IMR-90 (cell line): ENCODE measurements at places on chromosomes 13 and 19. TPM values are rescaled to one million over a fixed set of nuclear protein-coding genes. Genes with fewer than 3 reads are reported as not detected.
A peak's percentile ranks its signal among the peaks of the same experiment; 100 is the strongest.

The MBD3L2 gene
- not detected in 2 replicates for polyA plus RNA-seq

The ATXN8OS gene
- polyA plus RNA-seq, result not detected in 2 replicates

- no peak for DNase-seq
- H3K4me3 ChIP-seq, result no peak overlapping the region
- H3K27ac ChIP-seq, result no peak overlapping the region
These were observed 3.3 kb downstream of the NR1H2 start for GRCh38 chr19:50379602-50380001.

DNA sequence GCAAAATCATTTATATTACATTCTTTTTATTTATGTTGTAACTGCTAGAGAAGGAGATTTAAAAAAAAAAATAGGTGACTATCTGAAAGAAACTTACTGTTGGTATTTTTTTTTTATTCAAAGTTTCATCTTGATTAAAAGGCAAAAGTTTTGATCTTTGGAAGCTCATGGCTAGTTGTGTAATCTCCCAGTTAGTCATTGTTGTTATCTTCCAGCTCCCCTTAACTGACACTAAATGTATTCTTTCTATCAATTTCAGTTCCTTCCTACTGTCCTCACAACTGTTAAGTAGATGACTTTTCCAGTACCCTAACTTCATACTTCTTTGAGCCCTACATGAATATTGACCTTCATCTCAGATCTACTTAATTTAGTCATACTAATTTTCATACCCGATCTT is 71.1 kb downstream of the PIBF1 start:
- H3K36me3 ChIP-seq, result peaks cover 13% of the 10 kb centered on the region; the same call in 1 of the 2 replicates
- H3K27ac ChIP-seq, result no peak overlapping the region
- no peaks in the 10 kb centered on the region for H3K27me3 ChIP-seq

DNA sequence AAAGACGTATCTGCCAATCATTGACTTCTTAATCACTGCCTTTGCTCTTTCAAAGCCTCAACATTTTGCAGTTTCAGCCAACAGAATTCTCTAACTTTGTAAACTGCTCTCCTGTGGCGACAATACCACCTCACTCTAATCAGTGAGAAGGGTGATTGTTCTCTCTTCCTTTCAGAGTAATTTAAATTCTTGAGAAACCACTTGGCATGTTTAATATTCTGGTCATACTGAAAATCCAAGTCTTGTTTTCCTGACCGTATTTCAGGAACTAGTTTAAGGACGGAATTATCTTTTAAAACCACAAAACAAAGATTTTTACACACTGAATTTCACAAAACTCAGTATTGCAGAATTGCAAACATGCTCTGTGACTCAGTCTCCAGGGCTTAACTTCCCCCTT is 5.2 kb upstream of the CDC16 start:
- no peaks in the 10 kb centered on the region for H3K36me3 ChIP-seq
- no peak overlapping the region for H3K4me3 ChIP-seq
- H3K27ac ChIP-seq, result no peak overlapping the region
- DNase-seq, result no peak

DNA sequence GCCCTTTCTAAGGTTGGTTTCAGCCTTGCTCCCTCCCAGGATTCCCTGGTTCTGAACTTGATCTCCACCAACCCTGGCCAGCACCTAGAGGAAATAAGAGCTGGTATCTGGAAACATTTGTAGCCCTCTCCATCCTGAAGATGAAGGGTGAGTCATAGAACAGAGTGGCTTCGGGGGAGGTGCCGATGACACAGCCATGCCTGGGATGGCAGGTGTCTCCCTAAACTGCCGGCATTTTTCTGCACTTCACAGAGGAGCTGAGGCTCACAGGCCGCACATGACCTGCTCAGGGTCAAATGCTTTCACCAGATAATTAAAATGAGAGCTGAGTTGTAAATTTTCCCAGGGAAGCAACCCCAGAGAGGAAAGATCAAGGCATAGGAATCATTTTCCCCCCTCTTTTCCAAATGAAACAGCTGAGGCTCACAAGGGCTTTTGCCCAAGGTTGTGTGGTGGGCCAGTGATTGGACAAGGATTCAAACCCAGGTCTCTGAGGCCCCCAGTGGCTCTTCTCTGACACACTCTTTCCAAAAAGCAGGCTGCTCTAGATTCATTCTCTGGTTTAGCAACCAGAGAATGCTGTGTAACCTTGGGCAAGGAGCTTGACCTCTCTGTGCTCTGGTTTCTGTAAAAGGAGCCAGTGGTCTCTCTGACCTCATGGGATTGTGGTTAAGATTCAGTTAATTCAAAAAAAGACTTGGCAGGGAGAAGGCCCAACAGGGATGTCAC is 1.2 kb upstream of the SLC25A42 start:
- no peaks in the 10 kb centered on the region for H3K27me3 ChIP-seq
- peak overlapping the region; percentile 50; the same call in 1 of the 2 replicates for H3K4me3 ChIP-seq
- peaks cover 11% of the 10 kb centered on the region for H3K36me3 ChIP-seq
- no peak overlapping the region for H3K27ac ChIP-seq
- peaks cover 13% of the 10 kb centered on the region for H3K4me1 ChIP-seq

GRCh38 chr19:28793391-28794168 is 419.4 kb downstream of the UQCRFS1 start:
- DNase-seq, result no peak
- no peak overlapping the region for H3K4me3 ChIP-seq
- no peaks in the 10 kb centered on the region; the same call in 1 of the 2 replicates for H3K27me3 ChIP-seq
- H3K36me3 ChIP-seq, result no peaks in the 10 kb centered on the region
- no peaks in the 10 kb centered on the region for H3K4me1 ChIP-seq
- H3K27ac ChIP-seq, result no peak overlapping the region

The PBX4 gene
- polyA plus RNA-seq, result 2.8 and 2.9 TPM in 2 replicates

DNA sequence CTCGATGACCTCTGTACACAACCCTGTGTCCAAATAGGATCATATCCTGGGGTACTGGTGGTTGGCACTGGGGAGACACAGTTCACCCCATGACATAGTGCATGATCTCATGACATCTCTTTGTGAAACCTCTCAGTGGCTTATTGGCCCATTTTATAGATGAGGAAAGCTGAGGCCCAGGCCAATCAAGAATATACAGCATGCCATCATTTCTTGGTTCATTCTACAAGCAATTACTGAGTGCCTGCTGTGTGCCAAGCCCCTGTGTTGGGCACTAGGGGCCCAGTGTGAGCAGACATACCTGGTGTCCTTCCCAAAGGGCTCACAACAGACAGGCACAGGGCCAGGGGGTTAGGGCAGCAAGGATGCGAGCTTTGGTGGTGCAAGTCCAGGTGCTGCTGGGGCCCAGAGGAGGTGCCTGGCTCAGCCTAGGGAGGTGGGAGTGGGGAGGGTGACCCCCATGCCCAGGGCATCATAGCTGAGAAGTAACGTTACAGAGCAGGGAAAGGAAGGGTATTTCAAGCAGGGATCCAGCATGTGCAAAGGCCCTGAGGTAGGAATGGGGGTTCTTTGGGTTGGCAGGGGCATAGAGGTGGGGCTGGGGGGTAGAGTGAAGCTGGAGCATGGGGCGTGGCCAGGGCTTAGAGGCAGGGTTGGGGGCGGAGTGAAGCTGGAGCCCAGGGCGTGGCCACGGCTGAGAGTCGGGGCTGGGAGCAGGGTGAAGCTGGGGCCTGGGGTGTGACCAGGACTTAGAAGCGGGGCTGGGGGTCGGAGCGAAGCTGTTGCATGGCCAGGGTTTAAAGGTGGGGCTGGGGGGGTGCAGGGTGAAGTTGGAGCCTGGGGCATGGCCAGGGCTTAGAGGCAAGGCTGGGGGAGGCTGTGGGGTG is 20.7 kb downstream of the COLGALT1 start:
- peaks cover 50% of the 10 kb centered on the region for H3K36me3 ChIP-seq
- no peak overlapping the region for H3K4me3 ChIP-seq
- H3K27ac ChIP-seq, result no peak overlapping the region
- DNase-seq, result no peak
- no peaks in the 10 kb centered on the region for H3K27me3 ChIP-seq

DNA sequence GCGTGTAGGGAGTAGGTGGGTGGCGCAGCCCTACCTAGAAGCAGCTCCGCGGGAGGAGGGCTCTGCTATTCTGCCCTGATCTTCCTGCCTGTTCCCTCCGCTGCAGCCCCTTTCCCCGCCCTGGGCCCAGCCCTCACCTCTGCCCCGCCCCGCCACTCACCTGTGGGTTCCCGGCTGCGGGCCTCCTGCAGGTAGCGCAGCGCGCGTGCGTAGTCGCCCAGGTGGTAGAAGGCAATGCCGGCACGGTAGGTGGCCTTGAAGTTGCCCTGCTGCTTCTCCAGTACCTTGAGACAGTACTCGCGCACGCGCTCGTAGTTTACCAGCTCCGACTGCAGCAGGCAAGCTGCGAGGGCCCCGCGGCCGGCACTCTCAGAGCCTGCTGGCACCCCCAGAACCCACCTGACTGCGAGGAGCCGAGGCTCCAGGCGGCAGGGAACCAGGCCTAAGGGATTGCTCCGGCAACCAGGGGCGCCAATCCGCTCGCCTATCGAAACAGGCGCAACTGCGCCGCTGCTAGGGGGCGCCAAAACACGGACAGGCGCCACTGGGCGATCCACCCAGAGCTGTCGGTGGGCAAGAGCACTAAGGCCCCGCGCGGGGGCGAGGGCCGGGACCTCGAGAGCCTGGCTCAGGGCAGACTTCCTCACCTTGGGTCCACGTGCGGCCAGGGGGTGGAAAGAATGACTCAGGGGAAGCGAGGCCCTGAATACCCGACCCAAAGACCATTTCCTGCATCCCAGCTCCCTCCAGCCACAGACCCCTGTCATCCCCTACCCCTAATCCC is 965 bp downstream of the TTC9B start:
- peaks cover 9% of the 10 kb centered on the region; the same call in 1 of the 2 replicates for H3K36me3 ChIP-seq
- H3K4me3 ChIP-seq, result no peak overlapping the region
- no peaks in the 10 kb centered on the region for H3K4me1 ChIP-seq
